ENCODE measurements at places on chromosomes 16 and 17.

- no peak for DNase-seq
Observed at GRCh38 chr16:59478838-59479237, 744.7 kb upstream of the GOT2 start.

- no peak for DNase-seq
Observed at GRCh38 chr17:17837966-17838962, 1.5 kb upstream of the SREBF1 start.

DNA sequence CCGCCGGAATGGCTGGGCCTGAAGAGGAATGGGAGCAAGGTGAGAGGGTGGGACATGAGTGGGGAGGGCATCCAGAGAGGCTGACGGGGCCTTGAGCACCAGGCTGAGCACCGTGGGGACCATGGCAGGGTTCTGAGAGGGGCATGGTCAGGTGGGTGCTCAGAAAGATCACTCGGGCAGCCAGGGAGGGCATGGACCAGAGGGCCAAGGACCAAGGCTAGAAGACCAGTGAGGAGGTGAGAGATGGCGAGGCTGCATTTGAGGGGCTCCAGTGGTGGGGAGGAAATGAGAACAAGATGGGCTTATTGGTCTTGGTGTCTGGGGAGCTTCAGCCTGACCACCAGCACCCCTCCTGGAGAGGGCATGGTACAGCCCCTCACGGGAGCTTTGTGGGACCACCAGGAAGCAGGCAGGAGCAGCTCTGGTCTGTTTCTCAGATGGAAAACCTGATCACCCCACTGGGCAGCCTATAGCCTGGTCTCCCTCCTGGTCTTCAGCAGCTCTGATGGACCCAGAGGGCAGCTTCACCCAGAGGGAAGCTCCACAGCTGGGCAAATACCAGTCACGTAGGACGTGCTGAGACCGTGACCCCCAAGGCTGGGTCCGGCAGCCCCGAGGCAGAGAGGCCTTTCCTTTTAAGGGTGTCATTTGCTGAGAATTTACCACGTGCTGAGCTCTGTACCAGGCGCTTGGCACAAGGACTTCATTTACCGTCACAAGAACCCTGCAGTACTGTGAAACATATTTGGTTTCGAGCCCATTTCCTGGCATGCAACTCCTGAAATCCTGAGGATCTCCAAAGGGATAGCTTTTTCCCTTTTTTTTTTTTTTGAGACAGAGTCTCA, 11.4 kb upstream of the NCBP3 start:
- DNase-seq, result no peak

DNA sequence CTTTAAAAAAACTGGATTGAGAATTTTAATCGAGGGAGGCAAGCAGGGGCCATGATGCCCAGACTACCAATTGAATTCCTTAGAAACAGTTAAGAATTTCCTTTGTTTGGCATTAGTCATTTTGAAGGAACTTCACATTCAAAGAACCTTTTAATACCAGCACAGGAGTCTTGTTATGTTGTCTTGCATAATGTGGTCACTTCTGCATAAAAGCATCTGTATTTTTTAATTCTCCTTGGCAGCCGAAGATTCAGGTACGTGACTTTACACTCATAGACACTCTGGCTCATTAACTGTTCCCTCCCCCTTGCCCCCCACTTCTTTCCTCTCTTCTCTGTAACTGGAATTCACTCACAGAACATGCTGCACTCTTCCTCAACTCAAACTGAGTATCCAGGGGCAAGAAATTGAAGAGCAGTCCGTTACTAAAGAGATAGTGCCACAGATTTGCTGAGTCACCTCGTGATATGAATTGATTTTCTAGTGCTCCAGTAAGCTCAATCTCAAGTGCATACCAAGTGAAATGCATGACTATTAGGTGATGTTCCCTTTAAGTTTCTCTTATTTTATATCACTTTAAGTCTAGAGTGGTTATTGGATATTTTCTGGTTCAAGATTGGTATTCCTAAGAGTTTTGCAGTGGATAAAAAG, 572.2 kb upstream of the SOX9 start:
- no peak for DNase-seq

GRCh38 chr17:37772982-37773381, 28.1 kb upstream of the HNF1B start:
- no peak for DNase-seq

DNA sequence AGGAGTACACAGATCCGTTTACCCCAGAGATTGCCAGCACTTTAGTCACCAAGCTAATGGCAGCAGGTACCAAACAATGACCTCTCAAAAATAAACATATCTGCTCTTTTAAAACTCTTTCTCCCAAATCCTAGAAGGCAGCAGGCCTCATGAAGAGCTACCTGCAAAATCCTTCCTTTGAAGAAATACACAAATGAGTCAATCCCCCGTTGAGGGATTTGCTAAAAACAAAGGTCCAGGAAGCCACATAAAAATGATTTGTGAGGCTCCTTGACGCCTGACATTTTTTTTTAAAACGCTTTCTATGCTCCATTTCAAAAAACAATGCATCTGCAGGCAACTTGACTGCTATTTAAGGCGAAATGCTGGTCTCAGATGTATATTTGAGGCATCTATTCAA, 58.2 kb downstream of the NACA2 start:
- no peak for DNase-seq

DNA sequence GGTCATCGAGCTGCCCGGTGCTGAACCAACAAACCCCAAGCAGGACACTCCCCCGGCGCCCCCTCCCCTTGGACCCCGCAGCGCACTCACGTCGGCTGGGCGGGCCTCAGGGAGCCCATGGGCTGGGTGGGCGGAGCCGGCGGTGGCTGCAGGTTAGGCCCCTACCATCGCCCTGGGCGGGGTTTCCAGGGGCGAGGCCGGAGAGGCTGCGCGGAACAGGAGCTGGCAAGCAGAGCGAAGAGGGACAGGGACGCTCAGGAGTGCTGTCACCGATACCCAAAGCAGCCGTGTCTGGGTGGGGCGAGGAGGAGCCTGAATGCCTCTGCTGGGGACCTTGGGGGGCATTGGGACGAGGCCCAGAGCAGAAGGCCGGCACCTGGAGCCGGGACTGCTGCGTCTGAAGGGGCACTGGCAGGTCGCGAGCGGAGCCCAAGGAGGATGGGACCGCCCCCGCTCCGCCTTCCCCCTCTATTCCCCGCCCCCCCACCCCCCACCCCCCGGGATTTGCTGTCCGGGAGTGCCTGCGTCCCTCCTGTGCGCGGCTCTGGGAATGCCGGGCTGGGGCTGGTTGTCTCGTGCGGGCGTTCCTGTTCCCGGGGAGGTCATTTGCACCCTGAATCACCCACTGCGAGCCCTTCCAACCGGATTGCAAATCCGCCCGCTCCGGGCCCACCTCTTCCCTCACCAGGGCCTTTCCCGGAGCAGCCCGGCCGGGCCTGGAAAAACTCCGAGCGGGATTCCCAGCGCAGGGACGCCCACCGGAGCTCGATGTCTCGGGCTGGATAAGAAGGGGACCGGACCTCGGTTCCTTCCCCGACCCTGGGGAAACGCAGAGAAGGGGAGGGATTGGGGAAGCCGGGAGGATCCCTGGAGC, 902 bp downstream of the ARHGAP27 start:
- DNase-seq, result peak; percentile 79

DNA sequence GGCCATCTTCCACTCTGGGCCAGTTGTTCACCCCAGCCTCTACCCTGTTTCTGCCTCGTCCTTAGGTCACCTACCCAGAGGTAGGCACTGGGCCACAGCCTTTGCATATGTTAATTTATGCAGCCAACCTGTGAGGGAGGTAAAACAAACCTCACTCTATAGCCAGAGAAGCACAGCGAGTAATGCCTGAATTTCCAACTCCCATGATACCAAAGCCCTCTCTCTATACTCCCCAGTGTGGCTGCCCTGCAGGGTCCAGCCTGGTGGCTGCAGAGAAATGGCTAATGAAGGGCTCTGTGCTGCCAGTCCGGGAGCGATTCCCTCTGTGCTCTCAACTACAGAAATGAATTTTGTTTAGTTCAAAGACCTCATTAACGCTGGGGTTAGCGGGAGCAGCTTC, 397.0 kb upstream of the CCL2 start:
- no peak for DNase-seq

DNA sequence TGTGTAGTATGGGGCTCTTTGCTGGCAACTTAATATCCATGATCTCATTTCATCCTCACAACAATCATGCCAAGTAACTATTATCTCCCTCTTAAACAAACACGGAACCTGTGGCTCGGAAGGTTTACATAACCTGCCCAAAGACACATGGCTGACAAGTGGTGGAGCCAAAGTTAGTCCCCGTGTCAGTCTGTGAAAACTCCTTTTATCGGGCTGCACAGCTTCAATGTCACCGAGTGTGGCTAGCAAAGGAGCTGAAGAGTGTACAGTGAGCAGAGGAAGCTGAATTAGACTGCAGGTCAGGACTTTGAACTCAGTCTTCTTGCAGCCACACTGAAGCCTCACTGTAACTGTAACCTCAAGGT, 80.3 kb downstream of the PARN start:
- no peak for DNase-seq

DNA sequence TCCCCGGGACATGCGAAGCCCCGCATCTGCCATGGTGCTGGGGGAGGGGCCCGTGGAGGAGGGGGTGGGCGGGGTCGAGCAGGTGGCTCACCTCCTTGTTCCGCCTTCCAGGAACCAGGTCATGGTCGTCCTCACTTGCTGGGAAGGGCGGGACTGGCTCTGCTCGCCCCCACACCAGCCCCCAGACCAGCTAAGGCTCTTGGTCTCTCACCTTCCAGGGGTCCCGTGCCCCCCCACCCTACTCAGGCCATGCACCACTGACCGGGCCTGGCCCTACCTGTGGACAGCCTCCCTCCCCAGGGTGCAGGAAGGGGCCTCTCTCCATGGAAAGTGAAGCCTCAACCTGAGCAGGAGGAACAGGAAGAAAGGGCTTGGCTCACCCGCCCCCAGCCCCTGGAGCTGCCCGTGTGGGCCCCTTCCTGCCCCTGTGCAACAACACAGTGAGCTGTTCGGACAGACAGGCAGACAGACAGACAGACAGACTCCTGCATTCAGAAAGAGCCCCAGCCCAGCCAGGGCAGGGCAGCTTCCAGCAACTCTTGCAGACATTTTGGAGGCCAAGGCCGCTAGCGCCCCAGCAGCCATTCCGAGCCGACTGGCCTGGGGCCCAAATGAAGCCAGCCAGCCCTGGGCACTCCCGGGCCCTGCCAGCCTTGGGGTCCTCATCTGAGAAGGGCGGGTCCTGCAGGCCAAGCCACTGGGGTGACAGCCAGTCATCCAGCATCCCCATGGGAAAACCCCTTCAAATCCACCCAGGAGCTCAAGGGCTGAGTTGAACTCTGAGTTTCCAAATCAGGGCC, 8.1 kb upstream of the KREMEN2 start:
- no peak for DNase-seq

- DNase-seq, result no peak
Observed at GRCh38 chr16:76335180-76335974, 58.2 kb downstream of the CNTNAP4 start.

DNA sequence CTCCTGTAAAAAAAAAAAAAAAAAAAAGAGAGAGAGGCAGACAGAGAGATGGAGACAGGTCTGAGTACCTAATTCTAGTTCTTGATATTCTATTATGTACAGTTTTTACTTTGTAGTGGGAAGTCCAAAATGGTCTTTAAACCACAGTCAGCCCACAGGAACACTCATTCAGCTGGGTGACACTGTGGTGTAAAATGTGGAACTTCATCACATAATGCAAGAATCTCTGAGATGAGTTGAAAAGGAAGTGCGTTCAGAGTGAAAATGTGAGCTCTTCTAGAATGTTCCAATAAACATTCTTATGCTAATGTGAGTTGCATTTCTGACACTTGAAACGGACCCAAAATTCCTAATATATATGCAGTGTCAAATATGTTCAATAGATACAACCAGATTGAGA, 972.1 kb downstream of the CDH11 start:
- DNase-seq, result no peak

DNA sequence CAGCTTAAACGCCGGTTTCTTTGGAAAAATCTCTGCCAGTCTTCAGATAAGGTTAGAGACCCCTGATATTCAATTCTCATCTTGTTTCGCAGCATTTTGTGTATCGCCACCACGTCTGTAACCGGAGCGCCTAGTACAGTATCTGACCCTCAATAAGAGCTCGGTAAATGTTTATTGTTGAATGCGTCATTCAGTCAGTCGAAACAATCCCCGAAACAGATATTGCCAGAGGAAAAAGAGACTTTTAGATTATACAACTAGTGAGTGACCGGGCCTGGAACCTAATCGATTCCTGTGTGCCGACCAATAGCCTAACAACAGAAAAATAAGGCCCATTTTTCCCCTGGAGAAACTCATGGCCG, 626 bp downstream of the PELP1 start:
- no peak for DNase-seq

GRCh38 chr16:20613481-20614185, 37.5 kb upstream of the ACSM2B start:
- DNase-seq, result no peak

DNA sequence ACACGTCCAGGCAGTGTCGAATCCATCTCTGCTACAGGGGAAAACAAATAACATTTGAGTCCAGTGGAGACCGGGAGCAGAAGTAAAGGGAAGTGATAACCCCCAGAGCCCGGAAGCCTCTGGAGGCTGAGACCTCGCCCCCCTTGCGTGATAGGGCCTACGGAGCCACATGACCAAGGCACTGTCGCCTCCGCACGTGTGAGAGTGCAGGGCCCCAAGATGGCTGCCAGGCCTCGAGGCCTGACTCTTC, 7.2 kb upstream of the CD68 start:
- DNase-seq, result no peak

DNA sequence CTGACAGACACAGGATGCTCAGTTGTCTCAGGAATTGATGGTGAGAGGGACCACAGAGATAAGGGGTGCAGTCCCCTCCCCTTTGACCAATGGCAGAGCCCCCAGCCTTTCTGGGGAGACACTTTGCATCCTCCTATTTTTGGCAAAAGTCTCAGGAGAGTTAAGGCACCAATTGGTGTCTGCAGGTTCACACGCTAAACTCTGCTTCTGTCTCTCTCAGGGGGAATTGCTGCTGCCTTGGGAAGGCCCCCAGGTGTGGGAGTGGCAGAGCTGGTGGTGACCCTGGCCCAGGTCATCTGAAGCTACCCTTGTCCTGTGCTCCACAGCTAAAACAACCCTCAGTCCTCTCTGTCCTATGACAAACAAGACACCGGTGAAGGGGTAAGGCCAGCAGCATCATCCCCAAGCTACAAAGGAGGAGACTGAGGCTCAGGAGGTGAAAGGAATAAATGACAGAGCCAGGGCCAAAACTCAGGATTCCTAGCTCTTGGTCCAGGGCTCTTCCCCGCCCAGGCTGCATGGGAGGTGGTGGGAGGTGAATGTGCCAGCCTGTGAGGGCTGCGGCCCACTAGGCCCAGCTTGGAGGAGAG, 20.3 kb downstream of the OSBPL7 start:
- no peak for DNase-seq

GRCh38 chr17:1153795-1154546, 25.8 kb downstream of the ABR start:
- DNase-seq, result no peak

All from CD4-positive, alpha-beta T cell treated with Interleukin-17A for 1 hour (primary cell).